ENCODE measurements at places on chromosomes 11 and 22. TPM values are rescaled to one million over a fixed set of nuclear protein-coding genes. Genes with fewer than 3 reads are reported as not detected.

The CD248 gene
- not detected for total RNA-seq

The ARHGAP20 gene
- not detected for total RNA-seq

The GLB1L3 gene
- not detected for total RNA-seq

The BEST1 gene
- total RNA-seq = 0.10 TPM

The MPPED2 gene
- total RNA-seq = not detected

DNA sequence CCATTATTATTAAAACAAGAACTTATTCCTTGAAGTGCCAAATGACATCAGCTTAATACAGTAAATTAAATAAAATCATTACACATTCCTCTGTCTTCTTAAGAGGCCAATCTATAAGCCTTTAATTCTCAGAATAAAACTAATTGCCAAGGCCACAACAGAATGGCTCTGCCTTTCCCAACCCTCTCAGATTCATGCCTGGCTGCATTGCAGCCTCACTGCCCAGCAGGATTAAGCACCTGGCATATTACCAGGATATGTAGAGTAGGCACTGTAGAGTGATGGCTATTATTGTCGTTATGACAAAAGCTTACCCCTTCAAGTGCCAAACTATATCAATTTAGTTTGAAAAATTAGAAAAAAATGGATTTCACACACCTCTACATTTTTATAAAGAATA, 9.4 kb upstream of the CALCA start:
- DNase-seq = no peak

DNA sequence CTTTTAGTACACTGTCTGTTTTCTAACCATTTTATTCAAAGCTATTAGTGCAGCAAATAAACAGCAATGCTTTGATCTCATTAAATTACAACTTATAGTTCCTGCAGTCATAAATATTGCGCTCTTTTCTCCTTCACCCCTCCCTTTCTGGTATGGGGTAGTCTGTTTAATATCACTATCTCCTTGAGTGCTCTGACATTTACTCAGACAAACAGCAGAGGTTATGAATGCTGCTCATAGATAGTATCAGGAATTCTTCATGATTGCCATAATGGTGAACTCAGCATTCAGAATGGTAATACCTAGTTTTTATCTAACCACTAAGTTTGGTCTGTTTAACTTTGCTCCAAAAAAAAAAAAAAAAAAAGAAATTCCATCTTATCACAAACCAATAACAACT, 87.4 kb downstream of the EIF3M start:
- no peak for DNase-seq

- DNase-seq = peak; percentile 26
These were observed 2.2 kb upstream of the VPS11 start for GRCh38 chr11:119065369-119065768.

- no peak for DNase-seq
These were observed 44.2 kb downstream of the TMEM123 start for GRCh38 chr11:102408339-102408738.

GRCh38 chr11:110086892-110087309, 6.3 kb upstream of the ZC3H12C start:
- no peak for DNase-seq

GRCh38 chr11:111359223-111360149, 19.6 kb downstream of the POU2AF1 start:
- no peak for DNase-seq

DNA sequence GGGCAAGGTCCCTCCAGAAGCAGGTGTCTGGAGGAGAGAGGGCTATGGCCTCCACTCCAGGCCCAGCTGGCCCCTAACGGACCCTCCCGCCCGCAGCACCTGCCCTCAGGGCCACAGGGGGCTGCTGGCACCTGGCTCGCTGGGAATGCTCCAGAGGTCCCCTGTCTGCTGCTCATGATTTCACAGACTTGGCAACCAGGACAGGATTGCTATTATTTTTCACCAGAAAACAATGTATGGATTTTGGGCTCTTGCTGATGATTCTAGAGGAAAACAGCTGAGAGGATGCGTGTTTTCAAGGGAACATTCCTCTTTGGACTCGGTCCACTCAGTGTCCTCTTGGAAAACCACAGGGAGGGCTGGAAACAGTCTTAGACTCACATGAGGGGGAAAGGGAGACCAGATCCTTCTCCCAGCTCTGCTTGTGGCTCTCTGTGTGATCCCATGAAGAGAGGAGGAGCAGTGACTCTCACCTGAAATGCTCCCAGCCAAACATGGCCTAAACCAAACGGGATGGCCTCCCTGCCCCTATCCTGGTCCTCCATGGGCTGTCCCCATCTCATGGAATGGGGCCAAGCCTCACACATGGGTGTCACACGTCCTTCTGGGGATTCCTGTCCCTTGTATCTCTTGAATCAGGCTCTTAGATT, 15.8 kb downstream of the MYEOV start:
- DNase-seq = no peak

DNA sequence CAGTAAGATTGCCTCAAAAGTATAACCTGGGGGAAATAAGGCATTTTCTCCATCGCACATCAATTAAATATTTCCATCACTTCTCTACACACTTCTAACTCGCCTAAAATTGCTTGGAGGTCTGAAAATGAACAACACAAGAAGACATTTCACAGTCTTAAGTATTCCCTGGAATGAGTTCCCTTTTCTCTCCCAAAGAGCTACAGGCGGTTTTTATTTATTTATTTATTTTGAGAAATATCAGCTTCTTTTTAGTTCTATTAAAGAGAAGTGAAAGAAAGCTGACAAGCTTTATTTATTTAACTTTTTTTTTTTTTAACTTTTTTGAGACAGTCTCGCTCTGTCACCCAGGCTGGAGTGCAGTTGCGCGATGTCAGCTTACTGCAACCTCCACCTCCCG, 11.5 kb upstream of the PARVB start:
- no peak for DNase-seq

DNA sequence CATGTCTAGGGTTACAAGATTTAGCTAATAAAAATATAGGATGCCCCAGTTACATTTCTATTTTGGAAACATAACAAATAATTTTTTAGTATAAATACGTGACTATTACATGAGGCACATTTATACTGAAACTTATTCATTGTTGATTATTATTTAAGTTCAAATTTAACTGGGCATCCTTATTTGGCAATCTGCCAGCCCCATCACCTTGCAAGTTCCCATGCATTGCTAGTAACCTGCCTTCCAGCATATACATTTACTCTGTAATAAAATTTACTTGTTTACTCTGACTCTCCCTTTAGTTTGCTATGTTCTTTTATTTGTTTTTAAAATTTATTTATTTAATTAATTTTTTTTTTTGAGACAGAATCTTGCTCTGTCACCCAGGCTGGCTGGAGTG, 654.9 kb upstream of the CCDC90B start:
- no peak for DNase-seq

DNA sequence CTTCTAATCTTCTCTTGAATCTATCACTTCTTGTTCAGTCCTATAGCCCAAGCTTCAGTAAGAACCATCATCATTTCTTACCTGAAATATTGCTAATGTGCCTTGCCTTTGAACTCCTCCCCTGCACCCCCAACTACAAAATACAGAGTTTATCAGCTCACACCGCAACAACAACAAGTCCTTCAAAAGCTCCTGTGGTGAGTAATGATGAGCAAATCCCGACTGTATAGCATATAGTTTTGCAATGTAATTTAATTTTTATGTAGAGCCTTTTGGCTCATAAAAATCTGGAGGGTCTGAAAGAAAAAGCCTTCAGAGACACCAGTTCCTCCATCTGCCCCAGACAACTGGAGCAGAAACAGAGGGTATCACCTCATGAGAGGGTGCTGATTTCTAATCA, 124.7 kb downstream of the ARHGAP32 start:
- no peak for DNase-seq

- no peak for DNase-seq
These were observed 190.4 kb downstream of the MN1 start for GRCh38 chr22:27610863-27611786.
